Esophagus muscularis mucosa (tissue), 4 donors: ENCODE measurements at places on chromosomes 13 and 19. TPM values are rescaled to one million over a fixed set of nuclear protein-coding genes. Genes with fewer than 3 reads are reported as not detected.

Gene ACP7
- total RNA-seq: not detected

Gene NANOS3
- total RNA-seq: not detected

Gene GADD45B
- total RNA-seq: 793 TPM

Gene KLK6
- not detected for total RNA-seq

Gene GRIK5
- total RNA-seq: 27.6 TPM

Gene ZNF582
- total RNA-seq: 5.1 TPM

Gene NCR1
- not detected for total RNA-seq

Gene NKG7
- total RNA-seq: 1.5 TPM

Gene LYPD4
- not detected for total RNA-seq

Gene LCP1
- total RNA-seq: 11.9 TPM

Gene LIM2
- total RNA-seq: not detected

Gene BCL3
- 147 TPM for total RNA-seq

Gene KLK15
- not detected for total RNA-seq

Gene ONECUT3
- not detected for total RNA-seq

Gene JAK3
- 3.2 TPM for total RNA-seq

Gene CCDC124
- total RNA-seq: 92.9 TPM

Gene ACER1
- total RNA-seq: not detected

Gene MTUS2
- total RNA-seq: 12.9 TPM

Gene PSG6
- not detected for total RNA-seq

Gene ATP4B
- total RNA-seq: not detected

Gene HNRNPUL1
- total RNA-seq: 207 TPM

Gene NLRP9
- total RNA-seq: not detected

Gene FPR1
- total RNA-seq: 4.2 TPM
